BJ (cell line): ENCODE measurements at places on chromosomes 3 and 15. TPM values are rescaled to one million over a fixed set of nuclear protein-coding genes. Genes with fewer than 3 reads are reported as not detected.

The SEMA3F gene
- polyA plus RNA-seq = 7.4 and 11.4 TPM in 2 replicates

The SV2B gene
- polyA plus RNA-seq = 0.01 TPM in 1 of 2 replicates, not detected in the other

The C3orf70 gene
- polyA plus RNA-seq = 3.3 and 3.9 TPM in 2 replicates

The RASGRP1 gene
- 4.2 and 4.3 TPM in 2 replicates for polyA plus RNA-seq

The TKT gene
- 216 and 305 TPM in 2 replicates for polyA plus RNA-seq

The CPNE4 gene
- not detected in 2 replicates for polyA plus RNA-seq

The LXN gene
- polyA plus RNA-seq = 56.2 and 66.8 TPM in 2 replicates

The RGMA gene
- polyA plus RNA-seq = 0.11 and 0.34 TPM in 2 replicates

The CTXND1 gene
- polyA plus RNA-seq = not detected in 2 replicates

The LMAN1L gene
- not detected in 2 replicates for polyA plus RNA-seq

The MED12L gene
- 0.06 and 0.28 TPM in 2 replicates for polyA plus RNA-seq

The RCCD1 gene
- 7.0 and 9.6 TPM in 2 replicates for polyA plus RNA-seq

The CDCP1 gene
- polyA plus RNA-seq = 1.0 and 1.3 TPM in 2 replicates

The DLEC1 gene
- 0.02 and 0.06 TPM in 2 replicates for polyA plus RNA-seq

The UCN2 gene
- polyA plus RNA-seq = 2.3 and 4.5 TPM in 2 replicates

The GP9 gene
- polyA plus RNA-seq = not detected in 2 replicates

The C15orf61 gene
- 2.3 and 3.1 TPM in 2 replicates for polyA plus RNA-seq

The FSIP1 gene
- polyA plus RNA-seq = 0.22 and 0.65 TPM in 2 replicates

The ACAN gene
- polyA plus RNA-seq = 0.85 and 3.6 TPM in 2 replicates

The DNAH12 gene
- polyA plus RNA-seq = 0.01 TPM in 1 of 2 replicates, not detected in the other

The TRIM42 gene
- polyA plus RNA-seq = not detected in 2 replicates

The MAGEL2 gene
- 0.02 and 0.04 TPM in 2 replicates for polyA plus RNA-seq

The SAMMSON gene
- not detected in 2 replicates for polyA plus RNA-seq

The ASB14 gene
- not detected in 2 replicates for polyA plus RNA-seq

The ITIH3 gene
- 1.3 and 1.7 TPM in 2 replicates for polyA plus RNA-seq

The NR2E3 gene
- polyA plus RNA-seq = 0.04 TPM in 1 of 2 replicates, not detected in the other

The IMP3 gene
- polyA plus RNA-seq = 36.6 and 37.6 TPM in 2 replicates

The P2RY12 gene
- not detected in 2 replicates for polyA plus RNA-seq

The HIGD2B gene
- not detected in 2 replicates for polyA plus RNA-seq

The KLHL6 gene
- not detected in 2 replicates for polyA plus RNA-seq

The GXYLT2 gene
- 5.7 and 6.3 TPM in 2 replicates for polyA plus RNA-seq

The SEC22A gene
- 16.8 and 33.4 TPM in 2 replicates for polyA plus RNA-seq

The PARP3 gene
- 24.4 and 33.0 TPM in 2 replicates for polyA plus RNA-seq

The SEMA7A gene
- polyA plus RNA-seq = 14.1 and 22.7 TPM in 2 replicates

The ACSBG1 gene
- 0.01 and 0.02 TPM in 2 replicates for polyA plus RNA-seq

The COL6A6 gene
- not detected in 2 replicates for polyA plus RNA-seq

The REC114 gene
- polyA plus RNA-seq = not detected in 2 replicates

The PLA2G4D gene
- not detected in 2 replicates for polyA plus RNA-seq

The ZBTB47 gene
- polyA plus RNA-seq = 19.2 and 30.1 TPM in 2 replicates

The GOLGA6B gene
- polyA plus RNA-seq = not detected in 2 replicates

The CDHR4 gene
- polyA plus RNA-seq = not detected in 2 replicates

The ITIH1 gene
- not detected in 2 replicates for polyA plus RNA-seq

The RTP1 gene
- not detected in 2 replicates for polyA plus RNA-seq

The GOLGA6L10 gene
- polyA plus RNA-seq = 0.44 and 0.63 TPM in 2 replicates

The NR1I2 gene
- polyA plus RNA-seq = not detected in 2 replicates

The PAQR5 gene
- 2.1 and 2.8 TPM in 2 replicates for polyA plus RNA-seq

The RNU5B-1 gene
- not detected in 2 replicates for polyA plus RNA-seq

The GABRR3 gene
- not detected in 2 replicates for polyA plus RNA-seq

The STAG1 gene
- 13.8 and 27.7 TPM in 2 replicates for polyA plus RNA-seq

The SPPL2A gene
- polyA plus RNA-seq = 48.6 and 84.5 TPM in 2 replicates

The TMEM212 gene
- polyA plus RNA-seq = not detected in 2 replicates
